ENCODE measurements at places on chromosomes 13 and 19.

DNA sequence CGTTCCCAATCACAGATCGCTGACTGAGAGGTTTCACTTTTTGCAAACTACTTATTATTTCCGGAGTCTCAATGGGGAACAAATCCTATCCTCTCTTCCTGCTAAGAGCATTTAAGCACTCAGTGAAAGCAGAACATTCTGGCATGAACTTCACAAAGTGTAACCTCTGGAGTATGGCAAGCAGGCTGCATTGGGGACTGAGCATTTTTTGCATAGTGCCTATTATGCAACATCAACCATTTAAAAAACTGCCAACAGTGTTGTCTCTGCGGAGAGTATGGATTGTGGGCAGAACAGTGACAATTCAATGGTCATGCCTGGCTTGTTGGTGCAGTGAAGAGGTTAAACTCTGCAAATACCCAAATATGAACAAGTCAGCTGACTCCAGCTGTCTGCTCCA lies 484.6 kb downstream of the OLFM4 start:
- no peak for ATAC-seq

DNA sequence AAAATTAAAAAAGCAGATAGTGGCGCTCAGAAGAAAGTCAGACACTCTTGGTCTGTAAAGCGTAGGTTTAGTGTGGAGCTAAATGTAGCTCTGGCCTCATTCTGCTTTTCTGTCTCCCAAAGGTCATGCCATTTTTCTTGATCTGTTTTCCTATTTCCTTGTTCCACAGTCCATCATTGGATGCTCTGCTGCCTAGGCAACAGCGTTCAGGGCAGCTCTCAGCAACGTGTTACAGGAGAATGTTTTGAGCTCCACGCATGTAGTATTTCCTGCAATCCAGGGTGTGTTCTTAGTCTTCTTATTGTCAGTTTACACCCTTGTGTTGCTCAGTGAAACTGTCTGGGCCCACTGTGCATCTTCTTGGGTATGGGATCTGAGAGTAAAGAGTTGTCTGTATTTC lies 46.0 kb upstream of the PCDH8 start:
- no peak for ATAC-seq

- no peak for ATAC-seq
Measured at GRCh38 chr13:51050021-51050830, 60.8 kb downstream of the C13orf42 start.

GRCh38 chr19:35841961-35842595 lies 10.2 kb downstream of the NPHS1 start:
- ATAC-seq, result no peak

DNA sequence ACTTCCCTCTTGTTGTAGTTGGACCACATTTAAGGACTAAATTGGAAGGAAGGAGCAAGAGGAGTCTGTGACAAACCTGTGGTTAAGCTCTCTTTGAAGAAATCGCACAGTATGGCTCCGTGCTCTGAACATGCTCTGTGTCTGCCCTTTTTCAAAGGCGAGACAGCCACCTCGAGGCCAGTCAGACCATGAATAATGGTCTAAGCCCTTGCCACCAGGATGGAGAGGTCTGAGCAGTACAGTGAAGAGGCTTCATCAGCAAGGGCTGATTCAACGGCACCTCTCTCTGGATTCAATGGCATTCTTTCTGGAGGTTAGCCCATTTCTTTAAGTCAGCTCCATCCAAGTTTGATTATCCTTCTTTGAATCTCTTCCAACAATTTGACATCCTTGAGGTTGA lies 30.9 kb downstream of the FAM216B start:
- no peak for ATAC-seq

GRCh38 chr19:18203408-18203862 lies 407 bp downstream of the RAB3A start:
- ATAC-seq, result peak; percentile 3

DNA sequence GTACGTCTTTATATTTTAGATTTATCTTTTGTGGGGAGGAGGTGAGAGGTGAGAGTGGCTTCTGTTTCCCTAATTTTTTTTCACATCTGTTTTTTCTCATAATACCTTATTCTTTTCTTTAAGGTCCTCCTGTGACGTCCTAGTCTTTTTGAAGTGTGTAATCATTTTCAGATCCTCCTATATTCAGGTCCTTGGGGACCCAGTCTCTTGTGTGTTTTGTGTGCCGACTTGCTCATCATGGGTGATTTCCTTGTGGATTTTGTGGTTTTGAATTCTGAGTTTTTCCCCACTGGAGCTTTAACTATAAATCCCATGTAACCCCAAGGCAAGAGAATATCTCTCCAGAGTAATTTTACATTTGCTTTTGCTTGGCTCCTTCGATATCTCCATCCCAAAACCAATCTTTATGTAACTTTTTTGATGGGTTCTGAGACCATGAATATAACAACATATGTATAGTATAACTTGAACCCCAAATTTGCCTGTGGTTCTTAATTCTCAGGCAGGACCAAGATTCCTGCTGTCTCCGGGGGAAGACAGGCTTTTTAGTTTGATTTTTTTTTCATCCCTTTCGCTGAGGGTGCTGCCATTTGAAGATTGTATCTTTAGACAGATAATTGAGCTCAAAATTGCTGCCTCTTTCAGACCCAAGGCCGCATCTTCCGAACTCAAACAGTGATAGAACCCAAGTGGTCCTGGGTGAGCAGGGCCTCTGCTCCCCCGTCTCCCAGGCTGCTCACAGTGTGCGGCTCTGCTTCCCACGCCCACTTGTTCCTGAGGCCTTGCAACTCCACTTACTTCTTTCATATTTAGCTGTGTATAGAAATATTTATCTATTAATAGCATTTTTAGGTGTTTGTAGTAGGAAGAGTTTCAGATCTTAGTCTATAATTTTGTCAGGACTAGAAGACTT lies 59.1 kb upstream of the GPR183 start:
- ATAC-seq, result no peak

DNA sequence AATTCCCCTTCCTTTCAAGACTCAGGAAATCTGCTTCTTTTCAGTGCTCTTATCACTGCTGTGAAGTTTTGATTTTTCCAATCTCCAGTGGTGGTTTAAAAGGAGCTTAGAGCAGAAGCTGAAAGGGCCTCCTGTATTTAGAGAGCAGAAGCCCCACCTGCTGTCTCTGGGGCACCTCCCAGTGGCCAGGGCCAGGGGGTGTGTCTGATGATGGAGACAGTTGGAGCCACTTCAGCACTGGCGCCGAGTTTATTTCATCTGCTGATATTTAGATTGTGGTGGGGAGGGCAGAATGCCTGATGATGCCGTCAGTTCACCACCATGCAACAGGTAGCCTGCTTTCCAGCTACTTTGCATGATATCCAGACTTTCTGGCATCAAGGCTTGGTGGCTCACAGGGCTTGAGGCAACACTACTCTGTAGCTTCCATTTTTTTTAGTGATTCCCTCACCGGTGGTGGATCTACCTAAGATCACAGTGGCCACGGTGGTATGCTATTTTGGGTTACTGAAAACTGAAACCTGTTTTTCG lies 371.9 kb downstream of the KCNRG start:
- peak; percentile 51 for ATAC-seq

DNA sequence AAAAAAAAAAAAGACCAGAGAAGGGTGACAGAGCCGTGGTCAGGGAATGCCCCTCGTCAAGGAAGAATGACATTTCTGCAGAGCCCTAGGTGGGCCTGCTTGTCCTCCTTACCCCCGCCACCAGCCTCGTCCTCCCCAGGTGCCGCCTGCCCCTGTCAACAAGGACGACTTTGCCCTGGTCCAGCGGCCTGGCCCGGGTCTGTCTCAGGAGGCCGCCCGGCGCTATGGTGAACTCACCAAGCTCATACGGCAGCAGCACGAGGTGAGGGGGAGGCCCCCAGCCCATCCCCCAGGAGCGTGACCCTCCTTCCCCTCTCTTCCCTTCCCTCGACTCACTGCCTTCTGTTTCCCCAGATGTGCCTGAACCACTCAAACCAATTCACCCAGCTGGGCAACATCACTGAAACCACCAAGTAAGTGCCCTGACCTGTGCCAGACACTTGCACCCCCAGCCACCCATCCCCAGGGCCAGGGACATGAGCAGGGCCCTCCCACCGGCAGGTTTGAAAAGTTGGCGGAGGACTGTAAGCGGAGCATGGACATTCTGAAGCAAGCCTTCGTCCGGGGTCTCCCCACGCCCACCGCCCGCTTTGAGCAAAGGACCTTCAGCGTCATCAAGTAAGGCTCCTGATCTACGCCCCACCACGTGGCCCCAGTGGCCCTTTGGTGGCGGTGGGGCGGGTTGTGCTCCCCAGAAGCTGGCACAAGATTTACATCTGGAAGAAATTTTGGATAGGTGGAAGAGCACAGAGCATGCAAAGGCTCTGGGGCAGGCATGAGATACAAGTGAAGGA lies 14.8 kb downstream of the PODNL1 start:
- no peak for ATAC-seq

DNA sequence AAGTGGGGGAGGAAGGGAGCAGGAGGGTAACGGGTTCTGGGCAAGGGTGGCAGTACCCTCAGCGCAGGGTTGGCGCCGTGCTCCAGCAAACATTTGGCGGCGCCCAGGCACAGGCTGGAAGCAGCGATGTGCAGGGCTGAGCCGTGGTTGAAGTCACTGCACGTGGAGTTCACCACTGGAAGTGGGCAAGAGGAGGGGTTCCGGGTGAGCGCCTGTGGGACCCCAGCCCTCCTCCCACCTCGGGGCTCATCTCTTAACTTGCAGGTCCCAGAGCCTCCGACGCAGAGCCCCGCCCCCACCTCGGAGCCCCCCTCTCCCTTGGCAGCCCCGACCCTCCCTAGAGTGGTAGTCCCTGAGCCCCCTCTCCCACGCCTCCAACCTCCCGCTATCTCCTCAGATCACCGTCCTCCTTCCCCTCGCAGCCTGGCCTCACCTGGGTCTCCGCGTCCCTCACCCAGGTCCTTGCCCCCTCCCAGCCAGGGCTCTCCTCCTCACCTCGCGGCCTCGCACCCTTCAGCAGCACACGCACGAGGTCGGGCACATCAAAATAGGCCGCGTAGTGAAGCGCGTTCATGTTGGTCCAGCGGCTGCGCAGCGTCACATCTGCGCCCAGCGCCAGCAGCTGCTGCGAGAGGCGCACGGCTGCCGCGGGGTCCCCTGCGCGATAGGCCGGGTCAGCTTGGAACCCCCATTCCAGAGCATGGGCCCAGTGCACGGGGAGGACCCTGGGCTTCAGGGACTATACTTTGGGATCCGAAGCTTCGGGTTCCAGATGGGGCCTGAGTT lies 6.4 kb downstream of the CLIP3 start:
- ATAC-seq, result no peak

DNA sequence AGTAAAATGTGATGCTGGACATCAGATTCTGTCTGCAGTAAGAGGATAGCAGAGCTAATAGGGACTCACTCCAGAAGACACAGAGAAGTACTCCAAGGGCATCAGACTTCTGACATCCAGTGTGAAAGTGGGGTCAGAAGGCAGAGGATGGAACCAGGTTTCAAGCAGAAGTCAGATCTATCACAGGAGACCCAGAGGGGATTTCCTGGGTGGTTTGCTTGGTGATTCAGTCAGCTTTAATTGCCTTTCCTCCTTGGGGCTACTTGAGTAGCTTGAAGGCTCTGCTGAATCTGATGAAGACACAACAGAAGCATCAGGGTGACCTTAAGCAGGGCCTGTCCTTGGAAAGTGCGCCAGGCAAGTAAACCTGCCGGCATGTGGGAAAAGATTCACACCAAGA lies 300.6 kb downstream of the COG6 start:
- ATAC-seq, result peak; percentile 93

DNA sequence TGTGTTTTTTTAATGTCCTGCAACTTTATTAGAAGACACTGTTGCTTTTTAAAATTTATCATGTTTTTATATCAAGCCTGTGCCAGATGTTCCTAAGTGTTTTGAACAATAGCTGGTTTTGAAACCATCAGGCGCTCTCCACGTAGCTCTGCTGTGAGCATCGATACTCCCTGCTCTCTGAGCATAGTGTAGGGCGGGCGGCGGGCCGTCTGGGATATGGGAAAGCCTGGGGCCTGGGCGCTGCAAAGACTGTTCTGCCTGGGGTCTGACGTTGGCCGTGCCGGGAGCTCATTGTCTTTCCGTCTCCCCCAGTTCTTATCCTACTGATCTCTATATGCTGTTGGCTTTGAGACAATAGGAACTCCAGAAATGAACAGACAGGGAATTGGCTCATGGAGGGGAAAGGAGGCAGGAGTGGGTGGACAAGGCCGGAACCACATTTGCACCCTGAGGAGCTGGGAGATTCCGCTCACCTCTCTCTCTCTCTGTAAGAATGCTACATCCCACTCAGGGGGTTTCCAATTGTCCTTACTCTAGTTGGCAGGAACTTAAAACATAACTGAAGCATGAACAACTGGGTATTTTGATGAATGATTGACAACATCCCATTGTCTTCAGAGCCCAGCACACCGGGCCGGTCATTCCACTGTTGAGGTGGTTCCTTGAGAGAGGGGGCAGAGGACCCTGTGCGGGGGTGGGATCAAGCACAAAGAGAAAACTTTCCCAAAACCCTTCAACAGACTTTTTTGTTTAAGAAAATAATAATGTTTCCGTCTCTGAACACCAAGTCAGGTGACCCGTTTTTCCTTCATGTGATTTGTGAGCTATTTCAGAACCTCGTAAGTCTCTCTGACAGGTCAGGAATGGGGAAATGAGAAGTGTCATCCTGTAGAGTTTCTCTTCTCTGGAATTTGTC lies 64.7 kb downstream of the COL4A2 start:
- ATAC-seq, result no peak

DNA sequence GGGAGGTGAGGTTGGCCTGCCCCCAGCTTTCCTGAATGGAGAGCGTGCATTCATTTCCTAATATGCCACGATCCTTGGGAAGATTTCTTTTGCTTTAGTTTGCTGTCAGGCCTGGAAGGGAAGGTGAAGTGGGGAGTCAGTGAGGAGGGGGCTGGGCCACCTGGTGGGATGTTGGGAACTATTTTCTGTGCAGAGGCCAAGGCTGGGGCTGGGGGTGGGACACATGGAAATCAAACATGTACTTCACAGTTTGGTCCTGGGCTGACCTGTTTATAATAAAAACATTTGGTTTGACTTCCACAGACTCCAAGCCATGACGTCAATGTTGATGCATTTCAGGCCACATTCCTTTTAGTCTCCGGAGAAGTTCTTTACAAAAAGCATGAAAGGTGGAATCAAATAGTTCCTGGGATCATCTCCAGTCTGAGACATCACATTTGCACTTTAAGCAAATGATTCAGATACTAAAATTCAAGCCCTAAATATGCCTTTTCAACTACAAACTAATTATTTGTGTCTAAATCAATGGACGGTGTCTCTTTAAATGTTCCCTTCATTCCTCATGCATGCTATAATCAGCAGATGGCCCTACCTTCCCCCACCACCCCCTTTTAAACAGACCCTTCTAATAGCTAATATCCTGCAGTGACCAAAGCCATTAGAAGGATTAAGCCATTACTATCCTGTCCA lies 41.5 kb upstream of the MEDAG start:
- ATAC-seq, result no peak

- no peak for ATAC-seq
Measured at GRCh38 chr19:16944626-16945363, 56.0 kb downstream of the F2RL3 start.

- no peak for ATAC-seq
Measured at GRCh38 chr19:43315851-43316250, 37.6 kb upstream of the CD177 start.

- ATAC-seq, result no peak
Measured at GRCh38 chr19:29708554-29709439, 6.3 kb downstream of the C19orf12 start.

GRCh38 chr13:107347641-107348369 lies 779.9 kb upstream of the ARGLU1 start:
- no peak for ATAC-seq

All from activated CD4-positive, CD25-positive, alpha-beta regulatory T cell treated with anti-CD3 and anti-CD28 coated beads, Interleukin-2, amount 50 U/mL, for 24 hours (primary cell).